ENCODE measurements at places on chromosomes 5 and 9.

DNA sequence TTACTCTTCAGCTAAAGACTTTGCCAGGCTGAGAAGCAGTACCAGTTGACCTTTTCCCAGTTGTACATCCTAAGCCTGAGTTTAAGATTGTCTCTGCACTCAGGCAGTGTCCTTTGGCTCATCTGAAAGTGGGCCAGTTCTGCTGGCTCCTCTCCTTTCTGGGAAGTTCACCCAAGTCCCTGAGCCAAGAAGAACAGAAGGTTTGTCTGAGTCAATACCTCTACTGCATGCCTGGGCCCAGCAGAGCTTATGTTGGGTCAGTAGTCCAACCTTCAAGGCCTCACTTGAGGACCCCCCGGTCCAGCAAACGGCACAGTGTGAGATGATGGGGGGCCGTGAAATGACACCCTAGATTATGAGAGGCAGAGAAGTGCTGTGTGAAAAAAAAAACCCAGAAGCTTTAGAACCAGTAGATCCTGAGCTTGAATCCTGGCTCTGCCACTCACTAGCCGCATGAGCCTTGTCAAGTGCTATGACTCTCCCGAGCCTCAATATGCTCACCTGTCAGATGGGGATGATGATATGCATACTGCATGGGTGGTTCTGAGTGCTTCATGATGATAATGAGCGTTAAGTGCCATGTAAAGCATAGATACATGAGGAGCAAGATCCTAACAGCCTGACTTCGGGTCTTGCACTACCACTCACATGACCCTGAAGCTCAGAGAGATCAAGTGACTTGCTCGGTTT, 156.0 kb downstream of the MACROH2A1 start:
- no peak for DNase-seq

- DNase-seq: no peak
Observed at GRCh38 chr9:104861397-104861796, 66.6 kb downstream of the ABCA1 start.

- no peak for DNase-seq
Observed at GRCh38 chr9:128314697-128315096, 7.5 kb downstream of the TRUB2 start.

- no peak for DNase-seq
Observed at GRCh38 chr5:169054506-169054905, 246.4 kb downstream of the SLIT3 start.
